ENCODE measurements at places on chromosomes 3 and 15.

DNA sequence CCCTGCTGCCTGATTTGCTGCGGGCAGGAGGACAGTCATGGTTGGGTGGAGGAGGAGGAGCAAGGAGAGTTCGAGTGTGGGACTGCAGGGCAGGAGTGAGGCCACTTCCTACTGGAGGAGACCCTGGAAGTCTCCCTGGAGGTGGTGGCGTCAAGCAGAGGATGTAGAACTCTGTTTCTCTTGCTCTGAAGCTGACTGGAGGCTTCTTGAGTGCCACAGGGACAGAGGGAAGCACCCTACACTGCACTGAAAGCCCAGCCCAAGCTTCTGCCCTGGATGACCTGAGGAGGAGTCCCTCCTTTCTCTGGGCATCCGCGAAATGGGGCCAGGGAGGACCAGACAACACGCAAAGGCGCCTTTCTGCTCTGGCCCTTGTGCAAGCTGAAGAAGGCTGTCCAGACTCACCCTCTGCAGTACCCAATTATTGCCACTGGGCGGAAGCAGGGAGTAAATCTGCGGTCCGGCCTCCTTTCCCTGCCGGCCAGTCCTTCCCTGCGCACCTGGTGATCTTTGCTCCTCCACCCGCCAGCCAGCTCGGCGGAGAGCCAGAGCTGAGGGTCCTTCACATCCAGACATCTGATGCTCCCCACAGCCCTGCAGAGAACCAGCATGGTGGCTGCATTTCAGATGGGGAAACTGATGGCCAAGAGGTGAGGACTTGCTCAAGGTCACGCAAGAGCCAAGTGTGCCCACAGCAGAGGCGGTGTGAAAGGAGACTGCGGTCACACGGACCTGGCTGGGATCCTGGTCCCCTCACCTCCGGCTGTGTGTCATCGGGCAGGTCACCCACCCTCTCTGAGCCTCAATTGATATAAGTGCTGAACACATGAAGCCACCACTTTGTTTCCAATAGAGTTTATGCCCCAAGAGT, 207.1 kb downstream of the TBC1D2B start:
- peak; percentile 65 for DNase-seq

- DNase-seq, result no peak
Measured at GRCh38 chr3:67635257-67635656, 19.2 kb downstream of the SUCLG2 start.

GRCh38 chr3:133934073-133934970, 38.6 kb upstream of the RAB6B start:
- no peak for DNase-seq

- DNase-seq, result peak; percentile 56
Measured at GRCh38 chr3:190120269-190121060, at the start of gene P3H2. P3H2 (minus strand) TSS chr3:190120897; CDS start chr3:190120731, 166 bp downstream.

DNA sequence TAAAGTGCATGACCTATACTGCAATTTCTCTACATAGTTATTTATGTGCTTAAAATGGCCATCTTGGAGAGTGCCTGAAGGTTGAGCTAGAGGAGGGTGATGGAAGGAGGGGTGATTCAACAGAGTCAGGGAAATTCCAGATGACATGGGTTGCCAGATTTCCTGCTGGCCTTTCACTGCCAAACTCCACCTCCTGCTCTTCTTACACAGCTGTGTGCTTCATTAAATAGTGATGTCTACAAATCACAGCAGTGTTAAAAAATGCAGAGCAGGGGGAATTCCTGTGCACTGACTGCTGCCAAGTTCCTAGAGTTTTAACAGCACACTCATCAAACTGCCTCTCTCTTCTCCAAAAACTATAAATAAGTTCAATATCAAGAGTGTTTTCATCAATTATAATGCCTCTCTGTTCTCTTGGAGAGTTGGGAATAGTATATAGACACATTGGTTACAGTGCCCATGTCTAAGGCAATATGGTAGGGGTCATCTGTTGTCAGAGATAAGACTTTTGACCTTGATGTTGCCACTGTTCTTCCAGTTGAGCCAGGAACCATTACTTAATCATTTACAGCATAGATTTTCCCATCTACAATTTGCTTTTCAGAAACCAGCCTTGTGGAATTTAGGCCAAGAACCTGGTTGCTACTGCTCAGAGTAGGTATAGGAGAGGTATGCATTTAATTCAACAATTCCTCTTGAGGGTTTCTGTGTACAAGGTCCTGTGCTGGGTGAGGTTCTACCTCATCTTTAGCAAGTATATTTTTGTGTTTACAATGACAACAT, 79.6 kb downstream of the TP63 start:
- DNase-seq, result peak; percentile 9

DNA sequence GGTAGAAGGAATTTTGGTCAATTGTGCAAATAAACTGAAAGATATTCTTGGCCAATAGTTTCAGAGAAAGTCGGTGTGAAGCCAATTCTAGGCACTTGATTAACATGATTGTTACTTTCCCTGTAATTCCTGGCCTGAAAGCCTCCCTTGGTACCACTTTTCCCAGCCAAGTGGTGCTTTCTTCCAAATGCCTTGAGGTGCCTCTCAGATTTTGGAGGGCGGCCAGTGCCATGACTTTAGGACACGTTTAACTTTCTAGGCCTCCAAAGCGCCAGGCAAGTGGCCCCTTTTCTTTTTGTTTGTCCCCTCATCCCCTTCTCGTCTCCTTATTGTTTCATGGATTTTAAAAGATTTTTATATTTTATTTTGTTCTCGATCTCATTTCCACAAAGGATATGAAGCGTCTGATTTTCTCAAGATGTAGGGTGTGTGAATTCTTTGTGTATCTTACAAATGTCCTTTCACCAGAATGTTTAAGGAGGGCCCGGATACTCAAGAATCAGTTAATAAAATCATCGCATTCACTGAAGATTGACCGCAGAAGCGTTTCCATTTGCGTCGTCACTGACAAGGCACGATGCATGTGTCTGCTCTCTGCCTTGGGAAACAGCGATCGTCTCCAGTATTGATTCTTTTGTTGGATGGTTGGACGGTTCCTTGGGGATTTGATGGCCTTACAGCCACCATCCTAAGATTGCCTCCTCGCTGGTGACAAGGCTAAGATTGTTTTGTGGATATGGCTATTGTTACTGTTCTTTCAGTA, 87.8 kb downstream of the ASB7 start:
- no peak for DNase-seq

DNA sequence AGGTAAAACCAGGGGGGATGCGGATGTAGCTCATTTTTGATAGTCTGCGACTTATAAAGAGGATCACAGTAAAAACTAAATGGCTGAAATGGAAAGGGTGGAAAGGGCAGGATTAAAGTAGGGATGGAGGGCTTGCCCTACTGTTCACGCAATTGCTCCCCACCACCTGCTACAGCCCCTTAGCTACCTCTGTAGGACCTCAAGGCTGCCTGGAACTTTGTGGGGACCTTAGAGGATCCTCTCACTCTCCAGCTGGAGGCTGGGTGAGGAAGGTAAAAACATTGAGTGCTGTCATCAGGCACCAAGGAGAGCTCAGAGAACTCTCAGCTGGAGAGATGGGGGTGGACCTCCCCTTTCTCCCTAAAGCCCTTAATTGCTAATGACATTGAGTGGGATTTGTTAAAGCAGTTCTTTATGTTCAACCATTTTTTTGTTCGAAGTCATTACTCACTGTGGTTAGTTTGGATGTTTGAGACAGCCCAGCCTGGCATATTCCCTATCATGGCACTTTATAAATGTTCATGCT, 213.0 kb downstream of the CLSTN2 start:
- no peak for DNase-seq

GRCh38 chr3:63060412-63060811, 185.2 kb upstream of the CADPS start:
- DNase-seq, result no peak

DNA sequence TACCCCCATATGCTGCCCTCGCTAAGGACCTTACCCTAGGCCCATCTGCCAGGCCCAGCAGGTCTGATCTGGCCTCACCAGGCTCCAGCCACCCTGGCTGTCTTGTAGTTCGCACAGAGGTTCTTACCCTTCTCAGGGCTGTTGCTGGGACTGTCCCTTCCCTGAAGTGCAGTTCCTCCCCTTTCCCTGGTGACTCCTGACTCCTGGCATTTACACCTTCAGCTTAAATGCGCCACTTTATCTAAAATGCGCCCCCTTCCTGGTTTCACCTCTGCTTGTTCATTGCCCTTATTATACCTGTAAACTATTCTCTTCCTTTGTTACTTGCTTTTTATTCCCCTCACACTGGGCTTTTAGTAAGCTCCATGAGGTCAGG, 835 bp upstream of the TTLL3 start:
- DNase-seq, result peak; percentile 25

- DNase-seq, result no peak
Measured at GRCh38 chr15:92232317-92232716, 161.4 kb upstream of the ST8SIA2 start.

- DNase-seq, result peak; percentile 10
Measured at GRCh38 chr15:88834211-88834812, 31.1 kb downstream of the ACAN start.

GRCh38 chr3:84789961-84790360, 168.8 kb upstream of the CADM2 start:
- DNase-seq, result no peak

GRCh38 chr3:103127098-103127630, 692.3 kb downstream of the ZPLD1 start:
- DNase-seq, result no peak

DNA sequence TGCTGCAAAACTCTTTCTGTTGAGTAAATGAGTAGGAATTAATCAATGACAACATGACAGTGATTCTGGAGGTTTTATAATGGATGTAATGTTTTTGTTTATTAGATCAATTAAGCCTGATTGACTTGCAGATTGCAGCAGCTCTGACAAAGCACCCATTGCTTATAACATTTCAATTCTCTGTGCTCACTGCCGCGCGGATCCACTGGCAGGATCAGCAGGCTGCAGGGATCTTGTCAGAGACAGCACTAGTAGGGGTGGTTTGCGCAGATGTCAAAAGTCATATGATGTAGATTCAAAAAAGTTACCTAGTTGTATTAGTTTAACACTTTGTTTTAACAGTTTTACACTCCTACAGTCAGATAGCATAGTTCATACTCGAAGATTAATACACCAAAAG, 93.4 kb downstream of the MBNL1 start:
- no peak for DNase-seq

DNA sequence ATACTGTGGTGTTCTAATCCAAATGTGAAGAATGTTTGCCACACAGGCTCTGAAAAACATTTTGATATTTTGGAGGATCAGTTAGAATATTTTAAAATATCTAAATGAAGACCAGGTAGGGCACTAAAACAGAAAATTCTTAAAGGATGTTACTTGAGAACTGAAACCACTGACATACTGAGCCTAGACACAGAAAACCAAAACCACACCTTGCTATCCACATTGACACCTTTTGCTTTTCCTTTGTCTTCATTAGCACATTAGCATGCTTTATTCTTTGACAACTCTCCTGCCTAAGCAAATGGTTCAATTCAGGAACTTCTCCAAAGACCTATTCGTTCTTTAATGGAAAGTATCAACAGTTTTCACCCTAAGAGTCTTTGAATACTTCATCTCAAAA, 835.9 kb upstream of the GRM7 start:
- no peak for DNase-seq

DNA sequence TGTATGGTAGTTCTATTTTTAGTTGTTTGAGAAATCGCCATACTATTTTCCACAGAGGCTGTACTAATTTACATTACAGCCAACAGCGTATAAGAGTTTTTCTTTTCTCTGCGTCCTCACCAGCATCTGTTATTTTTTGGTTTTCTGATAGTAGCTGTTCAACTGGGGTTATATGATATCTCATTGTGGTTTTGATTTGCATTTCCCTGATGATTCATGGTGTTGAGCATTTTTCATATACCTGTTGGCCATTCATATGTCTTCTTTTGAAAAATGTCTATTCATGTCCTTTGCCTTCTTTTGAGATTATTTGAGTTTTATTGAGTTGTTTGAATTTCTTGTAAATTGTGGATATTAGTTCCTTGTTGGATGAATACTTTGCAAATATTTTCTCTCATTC, 114.6 kb downstream of the LRRK1 start:
- DNase-seq, result no peak

GRCh38 chr3:58066842-58067241, 58.6 kb downstream of the FLNB start:
- DNase-seq, result no peak

DNA sequence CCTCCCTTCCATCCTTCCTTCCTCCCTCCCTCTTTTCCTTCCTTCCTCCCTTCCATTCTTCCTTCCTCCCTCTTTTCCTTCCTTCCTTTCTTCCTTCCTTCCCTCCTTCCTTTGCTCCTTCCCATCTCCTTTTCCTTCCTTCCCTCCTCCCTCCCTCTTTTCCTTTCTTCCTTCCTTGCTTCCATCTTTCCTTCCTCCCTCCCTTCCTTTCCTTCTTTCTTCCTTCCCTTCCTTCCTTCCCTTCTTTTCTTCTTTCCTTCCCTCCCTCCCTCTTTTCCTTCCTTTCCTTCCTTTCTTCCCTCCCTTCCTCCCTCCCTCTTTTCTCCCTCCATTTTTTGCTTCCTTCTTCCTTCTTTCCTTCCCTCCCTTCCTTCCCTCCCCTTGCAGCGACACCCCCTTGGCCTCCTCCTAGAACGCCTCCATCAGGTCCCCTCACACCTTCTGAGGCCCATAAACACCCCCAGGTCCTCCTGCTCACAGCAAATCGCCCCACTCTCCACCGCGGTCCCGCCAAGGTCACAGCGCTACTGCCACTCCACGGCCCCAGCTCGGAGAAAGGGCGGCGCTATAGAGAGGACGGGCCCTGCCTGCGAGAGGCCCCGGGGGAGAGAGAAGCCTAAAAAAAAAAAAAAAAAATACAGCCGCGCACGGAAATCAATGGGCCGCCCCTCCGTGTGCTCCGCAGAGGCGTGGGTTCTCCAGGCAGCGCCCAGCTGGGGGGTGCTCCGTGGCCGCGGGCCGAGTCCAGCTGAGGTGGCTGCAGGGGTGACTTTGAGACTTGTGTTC, 328.2 kb downstream of the OCA2 start:
- DNase-seq, result no peak

DNA sequence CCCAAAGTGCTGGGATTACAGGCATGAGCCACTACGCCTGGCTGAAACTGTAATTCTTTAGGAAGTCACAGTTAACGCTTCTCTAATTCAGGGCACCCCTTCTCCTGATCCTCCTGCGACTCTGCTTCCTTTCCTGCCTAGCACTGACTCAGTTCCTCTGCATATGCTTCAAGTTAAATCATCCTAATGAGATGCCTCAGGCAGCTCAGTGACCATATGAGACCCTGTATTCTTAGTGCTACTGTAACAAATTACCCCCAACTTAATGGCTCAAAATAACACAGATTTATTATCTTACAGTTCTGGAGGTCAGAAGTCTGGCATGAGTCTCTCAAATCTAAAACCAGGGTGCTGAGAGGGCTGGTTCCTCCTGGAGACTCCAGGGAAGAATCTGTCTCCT, 271.8 kb upstream of the LYSMD4 start:
- no peak for DNase-seq

All from activated CD4-positive, alpha-beta T cell treated with anti-CD3 and anti-CD28 coated beads for 48 hours (primary cell).